ENCODE measurements at places on chromosomes 5 and 9.

- no peak for DNase-seq
Observed at GRCh38 chr5:43313854-43314457, 744 bp upstream of the HMGCS1 start.

GRCh38 chr9:123697686-123698085 lies 232.2 kb downstream of the DENND1A start:
- DNase-seq, result no peak

- no peak for DNase-seq
Observed at GRCh38 chr5:116275282-116275681, 190.5 kb downstream of the COMMD10 start.

DNA sequence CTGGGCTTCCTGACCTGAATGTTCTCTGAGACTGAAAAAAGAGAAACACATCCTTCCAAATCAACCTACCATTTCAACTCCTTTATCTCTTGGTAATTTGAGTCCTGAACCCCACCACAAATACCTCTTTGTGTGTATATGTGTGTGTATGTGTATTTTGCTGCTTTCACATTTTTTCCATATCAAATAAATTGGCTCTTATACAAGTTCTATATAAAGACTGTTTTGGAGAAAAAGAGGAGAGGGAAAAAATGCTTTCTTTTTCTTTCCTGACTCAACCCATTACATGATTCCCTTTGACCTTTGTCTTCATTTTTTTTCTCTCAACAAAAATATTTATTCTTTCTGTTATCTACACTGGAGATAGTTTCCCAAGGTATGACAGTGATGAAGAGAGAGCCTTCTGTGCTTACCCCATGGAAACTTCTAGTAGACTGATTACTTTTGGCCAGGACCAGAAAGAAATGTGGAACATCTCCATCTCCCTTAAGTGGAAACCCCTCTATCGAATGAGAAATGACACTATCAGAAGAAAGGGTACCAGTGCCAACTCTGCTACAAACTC lies 85.3 kb downstream of the PAPPA start:
- DNase-seq, result no peak

- DNase-seq, result peak; percentile 23
Observed at GRCh38 chr9:74951725-74952151, 974 bp downstream of the C9orf40 start.

- DNase-seq, result no peak
Observed at GRCh38 chr5:574906-575305, 37.2 kb upstream of the CEP72 start.

DNA sequence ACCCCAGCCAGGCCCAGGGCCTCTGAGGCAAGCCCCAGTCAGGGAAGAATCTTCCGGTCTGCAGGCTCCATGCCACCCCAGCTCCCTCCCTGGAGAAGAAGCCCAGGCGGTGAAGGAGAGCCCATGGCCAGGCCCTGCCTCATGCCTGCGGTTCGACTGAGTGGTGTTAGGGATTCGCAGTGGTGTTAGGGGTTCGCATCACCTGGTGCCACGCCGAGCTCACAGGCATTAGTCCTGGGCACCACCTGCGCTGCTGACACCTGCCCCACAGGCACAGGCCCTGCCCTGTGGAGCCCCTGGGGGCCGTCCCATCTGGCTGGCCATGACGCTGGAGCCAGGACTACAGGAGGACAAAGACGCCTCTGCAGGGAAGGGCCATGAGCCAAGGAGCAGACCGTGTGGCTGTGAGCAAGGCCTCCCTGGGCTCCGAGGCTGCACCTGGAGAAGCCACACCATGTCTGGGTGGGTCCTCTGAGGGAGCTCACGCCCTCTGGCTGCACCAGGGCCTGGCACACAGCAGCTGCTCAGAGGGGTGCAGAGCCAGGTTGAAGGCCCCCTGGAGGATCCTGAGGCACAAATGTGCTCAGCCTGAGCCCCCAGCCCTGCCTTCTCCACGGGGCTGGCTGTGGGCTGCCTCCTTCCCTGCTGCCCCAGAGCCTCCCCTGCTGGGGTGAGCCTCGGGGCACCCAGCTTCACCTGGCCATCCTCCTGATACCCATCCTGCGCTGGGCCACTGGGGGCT lies 27.6 kb upstream of the RNF130 start:
- DNase-seq, result no peak
